Activated CD4-positive, alpha-beta T cell treated with anti-CD3 and anti-CD28 coated beads for 1 hour (primary cell): ENCODE measurements at places on chromosomes 4 and X.

DNA sequence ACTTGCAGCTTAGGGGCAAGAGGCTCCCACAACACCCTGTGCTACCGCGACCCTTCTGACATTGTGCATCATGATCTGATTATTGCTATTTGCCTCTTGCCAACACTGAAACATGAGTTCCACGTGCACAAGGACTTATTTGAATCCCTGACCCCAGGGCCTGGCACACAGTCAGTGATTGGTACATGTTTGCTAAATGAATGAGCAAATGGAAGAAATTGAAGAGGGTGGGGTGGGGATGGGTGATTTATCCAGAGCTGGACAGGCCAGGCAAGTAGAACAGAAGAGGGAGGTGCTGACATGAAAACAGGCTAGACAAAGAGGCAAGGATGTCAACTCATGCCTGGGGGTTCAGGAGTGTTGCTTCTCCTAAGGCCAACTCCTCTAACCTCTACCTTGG lies 24.9 kb upstream of the RPL39 start:
- DNase-seq = no peak

DNA sequence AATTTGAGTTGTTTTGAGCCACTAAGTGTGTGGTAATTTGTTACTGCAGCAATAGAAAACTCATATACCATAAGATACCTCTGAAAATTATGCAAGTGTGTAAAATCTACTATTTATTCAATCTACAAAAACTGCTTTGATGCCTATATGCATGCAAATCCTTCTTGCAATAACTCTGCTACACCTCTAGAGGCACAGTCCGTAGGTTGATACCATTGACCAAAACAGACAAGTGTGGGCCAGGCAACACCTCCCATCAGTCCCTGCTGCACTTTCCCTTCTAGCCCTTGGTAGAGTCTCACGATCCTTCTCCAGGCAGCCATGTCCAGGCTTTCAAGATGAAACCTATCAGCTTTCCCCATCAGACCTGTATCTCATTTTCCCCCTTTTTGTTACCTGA lies 48.8 kb upstream of the FAM9A start:
- DNase-seq = no peak

- no peak for DNase-seq
Measured at GRCh38 chrX:45445745-45446412, 245.2 kb upstream of the DIPK2B start.

DNA sequence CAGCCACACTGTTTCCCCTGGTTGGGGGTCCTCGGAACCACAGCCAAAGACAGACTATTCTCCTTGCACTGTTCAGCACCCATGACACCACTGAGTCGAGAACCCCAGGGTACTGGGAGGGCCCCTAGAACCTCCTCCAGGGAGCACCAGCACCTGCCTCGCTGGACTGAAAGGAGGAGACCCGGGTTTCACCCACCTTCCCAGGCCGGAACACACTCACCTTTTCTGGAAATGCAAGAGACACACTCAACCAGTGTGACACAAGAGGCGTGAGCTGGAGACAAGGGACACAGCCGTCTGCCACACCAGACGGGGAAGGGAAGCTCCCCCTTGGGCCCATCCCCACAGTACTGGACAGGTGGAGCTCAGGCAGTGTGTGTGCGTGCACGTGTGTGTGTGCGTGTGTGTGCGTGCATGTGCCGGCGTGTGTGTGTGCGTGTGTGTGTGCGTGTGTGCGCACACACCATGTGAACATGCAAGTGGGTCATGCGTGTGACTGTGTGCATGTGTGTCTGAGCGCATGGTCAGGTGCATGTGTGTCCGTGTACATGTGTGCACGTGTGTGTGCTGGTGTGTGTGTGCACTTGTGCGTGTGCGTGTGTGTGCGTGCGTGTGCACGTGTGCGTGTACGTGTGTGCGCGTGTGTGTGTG lies 128.8 kb upstream of the NKX1-1 start:
- DNase-seq = no peak

GRCh38 chr4:83858131-83858530 lies 322.2 kb downstream of the GPAT3 start:
- no peak for DNase-seq

GRCh38 chr4:98338761-98339438 lies 77.7 kb downstream of the RAP1GDS1 start:
- no peak for DNase-seq

- peak; percentile 14 for DNase-seq
Measured at GRCh38 chr4:186067757-186068385, 1.1 kb upstream of the TLR3 start.

DNA sequence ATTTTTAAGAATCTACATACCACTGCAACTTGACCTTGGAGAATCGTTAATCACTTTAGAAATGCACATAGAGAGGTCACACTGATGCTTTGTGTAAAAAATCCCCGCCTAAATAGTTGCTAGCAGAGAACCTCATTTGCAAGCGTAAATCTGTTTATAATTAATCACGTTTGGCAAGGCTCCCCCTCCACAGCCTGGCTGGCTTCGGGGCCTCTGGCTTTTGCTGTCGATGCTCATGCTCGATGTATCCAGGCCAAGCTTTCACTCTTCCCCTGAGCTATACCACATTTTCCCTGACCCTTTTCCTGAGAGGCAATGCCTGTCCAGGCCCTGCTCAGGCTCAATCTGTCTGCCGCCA lies 23.4 kb downstream of the CYTL1 start:
- no peak for DNase-seq

- no peak for DNase-seq
Measured at GRCh38 chr4:173167758-173168395, 734 bp upstream of the GALNT7 start.

- no peak for DNase-seq
Measured at GRCh38 chrX:134713618-134714107, 55.4 kb upstream of the PLAC1 start.

DNA sequence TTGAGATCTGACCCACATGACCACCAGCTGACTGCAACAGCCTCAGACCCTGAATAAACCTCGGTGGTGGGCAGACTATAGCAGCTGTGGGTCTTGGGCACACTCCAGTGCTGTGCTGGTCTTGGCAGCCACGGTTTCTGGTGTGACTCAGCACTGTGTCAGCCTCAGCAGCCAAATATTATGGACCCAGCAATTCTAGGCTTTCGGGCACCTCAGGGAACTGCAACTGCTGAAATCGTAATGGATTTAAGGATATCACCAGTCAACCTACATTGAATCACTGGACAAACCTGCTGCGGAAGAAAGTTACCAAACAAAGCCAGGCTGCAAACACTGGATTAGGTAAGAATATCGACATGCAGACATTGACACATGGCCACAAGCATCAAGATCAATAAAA lies 10.5 kb upstream of the UBE2NL start:
- DNase-seq = no peak

DNA sequence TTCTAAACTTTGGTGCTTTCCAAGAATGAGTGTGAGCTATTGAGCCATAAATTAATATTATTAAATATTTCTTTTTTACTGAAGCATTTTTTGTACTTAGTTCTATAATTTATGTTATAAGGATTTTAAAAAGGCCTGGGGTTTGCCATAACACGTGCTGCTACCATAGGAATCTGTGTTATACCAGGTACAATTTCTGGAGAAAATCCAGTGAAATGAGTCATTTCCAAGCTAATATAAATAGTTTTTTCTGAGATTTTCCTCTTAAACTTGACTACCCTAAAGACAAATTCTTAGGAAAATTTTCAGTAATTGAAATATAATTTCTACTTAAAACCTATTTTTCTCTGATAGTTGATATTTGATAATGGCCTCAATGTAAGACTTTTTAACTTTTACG lies 130.8 kb downstream of the TLL1 start:
- no peak for DNase-seq

GRCh38 chr4:84238247-84239090 lies 260.6 kb downstream of the NKX6-1 start:
- DNase-seq = no peak

- DNase-seq = no peak
Measured at GRCh38 chr4:81930506-81931238, 443.1 kb downstream of the HNRNPD start.

DNA sequence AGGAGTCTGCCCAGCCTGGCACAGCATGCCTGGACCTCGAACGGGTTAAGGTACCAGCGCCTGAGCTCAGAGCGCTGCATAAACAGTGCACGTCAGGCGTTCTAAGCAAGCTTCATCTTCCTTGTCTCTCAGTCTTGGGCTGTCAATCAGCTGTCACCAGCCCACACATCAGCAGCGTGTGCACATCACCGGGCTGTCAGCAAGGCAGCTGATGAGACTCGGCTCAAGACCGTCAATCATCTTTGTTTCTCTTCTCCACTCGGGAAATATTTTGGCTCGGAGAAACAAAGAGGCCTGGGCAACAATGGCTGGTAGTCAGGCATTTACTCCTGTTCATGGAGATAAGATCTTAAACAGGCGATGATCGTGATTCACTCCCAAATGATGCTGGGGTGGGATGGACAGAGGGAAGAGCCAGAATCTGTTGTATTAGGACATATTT lies 141.3 kb downstream of the LDB2 start:
- DNase-seq = no peak

DNA sequence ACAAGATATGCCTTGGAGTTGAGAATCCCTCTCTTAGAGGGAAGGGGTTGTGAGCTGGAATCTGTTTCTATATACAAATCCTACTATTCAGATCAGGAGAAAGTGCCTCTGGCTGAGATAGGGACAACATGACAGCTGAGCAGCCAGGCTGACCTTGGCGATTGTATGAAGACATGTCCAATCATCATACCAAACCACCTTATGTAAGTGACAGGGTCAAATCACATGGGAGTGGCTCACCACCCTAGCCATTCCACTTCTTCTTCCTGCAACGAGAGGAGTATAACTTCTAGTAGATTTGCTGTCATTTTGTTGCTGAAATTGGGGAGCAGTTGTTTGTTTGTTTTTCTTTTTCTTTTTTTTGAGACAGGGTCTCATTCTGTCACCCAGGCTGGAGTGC lies 48.3 kb upstream of the TMEM150C start:
- DNase-seq = no peak

- peak; percentile 23 for DNase-seq
Measured at GRCh38 chr4:15963001-15963451, at the start of gene FGFBP2. Gene FGFBP2 (minus strand): TSS chr4:15963175. CDS start chr4:15963129, 46 bp downstream.

GRCh38 chr4:81471588-81472280 lies at the start of gene RASGEF1B:
Gene RASGEF1B (minus strand): TSS chr4:81471907. CDS start chr4:81459508, 12,399 bp downstream.
- DNase-seq = peak; percentile 94

DNA sequence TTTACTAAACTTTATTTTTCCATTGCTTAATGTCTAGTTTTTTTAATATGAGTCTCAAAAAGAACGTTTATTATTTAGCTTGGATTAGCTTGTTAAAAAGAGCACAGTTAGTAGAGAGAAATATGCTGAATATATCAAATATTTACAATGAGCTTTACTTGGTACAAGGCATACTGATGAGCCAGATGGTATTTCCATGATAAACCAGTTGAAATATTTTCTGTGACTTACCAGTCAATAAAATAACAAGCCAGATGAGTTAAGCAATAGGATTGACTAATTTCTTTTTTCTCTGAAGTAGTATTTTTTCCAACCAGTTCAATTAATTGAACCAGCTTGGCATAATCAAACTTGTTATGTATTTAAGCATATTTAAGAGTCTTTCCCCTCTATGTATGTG lies 134.1 kb downstream of the KLHL34 start:
- no peak for DNase-seq

DNA sequence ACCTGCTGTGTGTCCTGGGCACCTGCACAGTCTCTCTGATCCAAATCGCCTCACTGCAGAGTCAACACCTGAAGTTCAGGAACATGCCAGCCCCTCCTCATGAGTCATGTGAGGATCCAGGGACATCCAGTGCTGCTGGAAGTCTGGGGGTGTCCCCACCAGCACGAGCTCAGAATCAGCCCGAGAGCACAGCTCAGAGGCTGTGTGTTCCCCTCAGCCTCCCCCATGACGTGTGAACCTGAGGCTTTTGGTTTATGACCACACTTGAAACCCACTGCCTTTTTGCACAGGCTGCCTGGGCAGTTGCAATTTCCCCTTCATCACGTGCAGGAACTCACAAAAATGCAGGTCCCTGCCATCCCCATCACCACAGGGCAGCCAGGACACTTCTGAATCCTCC lies 47.1 kb downstream of the PPP2R2C start:
- DNase-seq = no peak

- DNase-seq = no peak
Measured at GRCh38 chrX:76977452-76977851, 469.7 kb upstream of the FGF16 start.

DNA sequence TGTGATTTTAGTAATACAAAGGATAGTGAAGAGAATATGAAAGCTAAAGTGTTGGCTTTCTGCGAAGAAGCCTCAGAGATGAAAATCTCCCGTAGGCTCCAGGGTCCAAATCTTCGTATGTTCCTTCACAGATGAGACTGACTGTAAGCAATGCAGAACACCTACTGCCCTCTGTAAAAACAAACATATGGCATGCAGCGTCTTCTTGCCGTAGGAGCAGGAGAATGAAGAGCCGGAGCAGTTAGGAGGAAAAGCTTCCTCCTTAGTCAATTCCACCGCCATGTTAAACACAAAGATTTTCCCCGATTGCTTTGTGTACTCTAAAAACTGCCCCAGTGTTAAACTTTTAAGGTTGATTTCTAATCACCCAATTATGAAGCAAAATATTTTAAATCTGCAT lies 22.5 kb downstream of the RWDD4 start:
- no peak for DNase-seq

DNA sequence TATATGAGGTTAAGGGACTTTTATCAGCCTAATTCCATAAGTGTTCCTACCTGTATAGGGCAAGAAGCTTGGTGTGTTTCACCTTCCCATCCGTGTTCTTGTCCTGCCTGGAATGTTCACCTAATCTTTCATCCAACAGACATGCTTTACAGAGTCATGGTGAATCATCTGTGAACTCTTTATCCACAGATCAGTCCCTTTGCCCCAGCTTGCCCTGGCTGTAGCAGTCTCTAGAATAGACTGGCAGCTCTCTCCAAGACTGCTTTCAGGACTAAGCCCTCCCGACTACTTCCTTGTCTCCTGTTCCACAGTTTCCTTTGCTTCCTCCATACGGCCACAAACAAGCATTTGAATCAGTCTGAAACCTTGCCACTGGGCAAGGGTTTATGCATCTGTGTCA lies 177.9 kb upstream of the IL15 start:
- no peak for DNase-seq

DNA sequence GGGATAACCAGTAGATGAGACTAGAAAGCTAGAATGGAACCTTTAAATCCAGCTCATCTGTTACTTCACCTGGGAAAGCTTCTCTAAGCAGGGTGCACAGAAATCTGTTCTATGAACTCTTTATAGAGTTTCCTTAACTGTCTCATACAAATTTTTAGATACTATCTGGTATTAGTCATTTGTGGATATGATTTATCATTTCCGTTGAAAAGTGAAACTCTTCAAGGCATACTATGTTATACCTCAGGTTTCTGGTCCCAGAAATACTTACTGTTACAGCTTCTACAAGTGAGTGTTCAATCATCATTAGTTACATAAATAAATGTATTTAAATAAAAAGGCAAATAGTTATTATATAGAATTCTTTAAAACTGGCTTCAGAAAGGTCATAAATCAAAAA lies 298.3 kb upstream of the AGA start:
- no peak for DNase-seq
